ENCODE measurements at places on chromosomes 4 and X.

DNA sequence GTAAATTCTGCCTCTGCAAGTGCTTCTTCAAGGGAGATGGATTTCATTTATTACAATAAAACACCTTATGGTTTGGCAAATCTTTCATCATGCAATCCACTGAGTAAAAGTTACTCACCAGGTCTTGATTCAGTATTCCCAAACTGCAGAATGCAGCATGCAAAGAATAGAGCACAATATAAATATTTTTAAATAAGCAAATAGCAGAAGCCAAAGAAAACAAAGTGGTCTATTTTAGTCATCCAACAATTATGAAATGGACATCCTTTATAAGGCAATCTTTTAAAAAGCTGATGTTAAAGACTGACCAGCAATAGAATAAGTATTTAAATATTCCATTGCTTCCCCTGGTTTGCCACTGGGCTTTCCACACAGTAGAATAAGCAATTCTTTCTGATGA lies 59.5 kb downstream of the SLC39A8 start:
- no peak for DNase-seq

DNA sequence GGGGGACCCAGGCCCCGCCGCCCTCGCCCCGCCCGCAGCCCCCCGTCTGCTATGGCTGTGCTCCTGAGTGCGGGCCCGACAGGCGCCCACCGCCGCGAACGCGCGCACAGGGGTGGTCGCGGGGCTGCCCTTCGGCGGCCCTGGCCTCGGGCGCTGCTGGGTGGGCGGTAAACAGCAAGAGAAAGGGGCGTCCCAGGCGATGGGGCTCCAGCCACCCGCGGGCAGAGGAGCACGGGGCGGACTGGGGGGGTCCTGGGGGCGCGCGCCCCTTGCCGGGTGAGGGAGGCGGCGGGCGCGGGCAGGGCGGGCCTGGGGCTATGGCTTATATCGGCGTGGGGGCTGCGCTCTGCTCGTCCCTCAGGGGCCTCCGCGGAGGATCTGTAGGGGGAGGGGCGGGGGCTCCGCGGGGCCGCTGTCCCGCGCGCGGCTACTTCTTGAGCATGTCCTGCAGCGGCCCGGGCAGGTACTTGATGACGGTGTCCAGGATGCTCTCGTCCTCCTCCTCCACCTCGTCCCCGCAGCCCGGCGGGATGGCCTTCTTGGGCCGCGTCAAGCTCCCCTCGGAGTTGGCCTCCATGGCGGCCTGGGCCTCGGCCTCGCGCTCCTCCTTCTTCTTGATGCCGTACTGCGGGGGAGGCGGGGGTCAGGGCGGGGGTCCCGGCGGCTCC lies 39.7 kb downstream of the CPLX1 start:
- DNase-seq, result no peak

DNA sequence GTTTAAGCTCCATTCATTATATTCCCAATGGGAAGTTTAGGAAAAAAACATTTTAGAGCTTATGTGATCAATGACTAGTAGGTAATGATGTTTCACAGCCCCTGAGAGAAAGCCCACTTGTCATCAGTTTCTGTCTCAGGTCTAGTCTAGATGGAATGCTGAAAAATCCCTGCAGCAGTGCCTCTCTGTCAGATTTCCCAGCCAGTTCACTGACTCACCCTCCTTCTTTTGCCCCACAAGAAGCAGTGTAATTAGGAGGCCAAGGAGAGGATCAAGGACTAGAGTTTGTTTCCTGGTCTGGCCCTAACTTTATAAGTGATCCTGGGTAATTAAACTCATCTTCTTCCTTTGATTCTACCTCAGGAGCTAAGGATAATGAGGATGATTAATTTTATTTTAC lies 118.7 kb upstream of the ANXA3 start:
- DNase-seq, result no peak

GRCh38 chr4:1777822-1778641 lies 15.1 kb upstream of the FGFR3 start:
- DNase-seq, result no peak

- no peak for DNase-seq
These were observed 369.5 kb upstream of the SMIM31 start for GRCh38 chr4:164384416-164384815.

GRCh38 chr4:19492606-19493005 lies 759.1 kb upstream of the SLIT2 start:
- no peak for DNase-seq

DNA sequence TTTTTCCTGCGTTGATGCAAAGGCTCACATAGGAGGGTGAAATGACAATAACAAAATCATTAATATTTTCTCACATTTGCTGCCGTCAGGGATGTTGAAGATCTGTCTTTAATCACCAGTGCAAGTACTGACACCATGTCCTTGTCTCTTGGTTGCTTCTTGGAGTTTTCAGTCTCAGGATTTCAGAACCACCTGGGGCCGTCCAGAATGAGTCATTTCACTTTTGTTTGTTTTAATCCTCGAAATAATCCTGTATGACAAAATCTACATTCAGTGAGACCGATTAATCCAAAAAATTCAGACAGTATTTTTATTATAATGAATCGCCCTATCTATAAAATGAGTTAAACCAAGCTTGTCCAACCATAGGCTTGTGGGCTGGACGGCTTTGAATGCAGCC lies 47.2 kb downstream of the NEIL3 start:
- DNase-seq, result no peak

GRCh38 chr4:183797445-183798300 lies 107.4 kb upstream of the STOX2 start:
- DNase-seq, result no peak

Measured in activated CD4-positive, alpha-beta T cell treated with anti-CD3 and anti-CD28 coated beads for 4 hours (primary cell).